ENCODE measurements at places on chromosomes 3 and 15. TPM values are rescaled to one million over a fixed set of nuclear protein-coding genes. Genes with fewer than 3 reads are reported as not detected.
A peak's percentile ranks its signal among the peaks of the same experiment; 100 is the strongest.

DNA sequence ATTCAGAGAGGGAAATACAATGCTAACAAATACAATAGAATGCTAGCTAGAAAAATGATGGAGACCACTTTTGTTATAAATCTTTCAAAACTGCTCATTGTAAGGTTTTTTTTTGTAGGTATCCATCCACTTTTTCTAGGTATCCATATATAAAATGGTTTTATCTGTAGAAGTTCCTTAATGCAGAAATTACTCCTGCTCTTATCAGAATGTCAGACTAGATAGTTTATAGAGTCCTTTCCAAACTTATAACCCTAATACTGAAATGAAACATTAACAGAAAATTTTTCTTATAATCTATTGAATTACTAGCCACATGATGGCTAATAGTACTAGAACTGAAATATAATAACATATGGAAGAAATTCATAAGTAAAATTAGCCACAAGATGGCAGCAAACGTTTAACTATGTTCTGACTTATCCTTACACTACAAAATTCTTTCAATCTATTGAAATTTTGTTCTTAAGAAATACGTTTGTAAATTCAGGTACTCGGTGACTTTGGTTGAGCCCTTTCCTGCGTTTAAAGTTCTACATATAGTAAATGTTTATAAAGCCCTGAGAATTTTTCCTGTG, 58.5 kb downstream of the ECT2 start:
- DNase-seq = peak; percentile 6

DNA sequence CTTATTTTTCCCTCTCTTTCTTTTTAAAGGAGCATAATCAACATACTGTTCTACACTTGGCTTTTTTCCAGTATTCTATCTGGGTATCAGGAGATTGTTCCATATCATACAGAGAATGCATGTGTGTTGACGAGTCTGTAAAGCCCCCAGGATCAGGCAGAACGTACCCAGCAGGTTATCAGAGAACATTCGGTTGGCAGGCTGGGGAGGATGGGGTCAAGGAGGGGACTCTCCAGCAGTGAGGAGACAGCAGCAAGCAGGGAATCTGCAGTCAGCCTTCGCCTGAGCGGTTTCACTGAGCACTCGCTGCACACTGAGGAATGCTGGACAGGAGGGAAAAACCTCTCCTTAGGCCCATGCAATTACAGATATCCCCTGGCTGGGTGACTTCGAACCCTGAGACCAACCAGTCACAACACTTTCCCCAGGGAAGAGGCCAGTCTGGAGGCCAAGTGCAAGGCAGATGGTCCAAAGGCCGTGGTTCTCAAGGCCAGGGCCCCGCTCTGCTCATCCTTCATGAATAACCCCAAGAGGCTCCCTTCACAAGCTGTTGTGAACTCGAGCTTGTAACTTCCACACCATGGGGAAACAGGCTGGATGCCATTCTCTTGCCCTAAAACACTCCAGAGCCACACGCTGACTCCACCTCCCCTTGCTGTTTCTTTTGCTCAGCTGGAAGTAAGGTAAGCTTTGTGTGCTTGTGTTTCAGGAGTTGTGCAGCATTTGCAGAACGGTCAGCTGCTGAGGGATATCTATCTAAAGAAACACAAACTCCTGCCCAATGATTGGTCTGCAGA, 60.1 kb downstream of the PXYLP1 start:
- DNase-seq = no peak

GRCh38 chr15:96046620-96047240, 283.8 kb upstream of the NR2F2 start:
- DNase-seq = no peak

DNA sequence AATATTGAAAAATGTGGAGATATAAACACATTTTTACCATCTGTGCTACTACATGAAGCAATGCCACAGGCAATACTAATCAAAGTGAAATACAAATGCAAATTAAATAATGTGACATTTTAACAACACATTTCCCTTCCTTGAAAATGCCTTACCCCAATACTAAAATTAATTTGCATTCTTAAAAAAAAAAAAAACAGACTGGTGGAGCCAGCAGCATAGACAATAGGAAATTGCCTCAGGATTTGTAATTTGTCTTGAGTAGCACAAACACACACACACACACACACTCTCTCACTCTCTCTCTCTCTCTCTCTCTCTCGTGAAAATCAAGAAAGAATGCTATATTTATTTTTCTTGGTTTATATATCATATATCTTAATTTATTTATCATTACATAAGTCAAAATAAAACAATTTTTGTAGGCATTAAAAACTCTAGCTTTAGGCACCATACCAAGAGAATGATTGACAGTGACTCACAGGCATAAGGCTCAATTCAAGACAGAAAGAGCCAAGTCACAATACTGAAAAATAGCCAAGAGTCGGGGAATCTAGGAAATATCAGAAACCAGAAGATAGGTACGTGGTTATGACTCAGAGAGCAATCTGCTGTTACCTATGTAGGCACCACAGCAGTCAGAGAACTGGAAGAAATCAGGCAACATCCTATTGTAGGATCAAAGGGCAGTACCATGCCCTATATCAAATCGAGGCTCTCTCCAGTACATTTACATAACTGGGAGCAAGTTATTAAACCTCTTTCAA, 23.0 kb downstream of the SUCNR1 start:
- DNase-seq = no peak

- DNase-seq = no peak
Observed at GRCh38 chr3:54746722-54747121, 181.1 kb downstream of the LRTM1 start.

GRCh38 chr15:98505611-98506031, 142.7 kb upstream of the IGF1R start:
- no peak for DNase-seq

- DNase-seq = no peak
Observed at GRCh38 chr3:119222391-119222790, 18.3 kb downstream of the B4GALT4 start.

- DNase-seq = no peak
Observed at GRCh38 chr3:61650719-61651410, 89.5 kb downstream of the PTPRG start.

GRCh38 chr3:81891055-81891895, 129.8 kb upstream of the GBE1 start:
- no peak for DNase-seq

DNA sequence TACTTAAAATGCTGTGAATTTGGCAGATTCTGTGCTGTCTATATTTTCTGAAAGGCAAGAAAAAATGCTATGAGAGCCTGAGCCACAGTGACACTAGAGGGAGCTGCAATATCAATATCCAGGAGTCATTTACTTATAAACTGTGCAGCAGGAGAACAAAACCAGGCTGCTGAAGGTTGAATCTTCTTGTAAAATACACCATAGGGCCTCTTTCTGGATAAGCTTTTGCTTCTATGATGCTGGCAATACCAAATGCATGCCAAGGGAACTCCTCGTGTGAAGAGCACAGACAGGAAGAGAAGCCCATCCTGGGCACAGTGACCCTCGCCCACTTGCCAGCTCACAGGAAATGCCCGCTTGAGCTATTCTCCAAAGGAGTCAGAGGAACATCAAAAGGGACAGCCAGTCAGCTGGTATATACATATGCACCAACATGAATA, 48.0 kb upstream of the TSPAN3 start:
- peak; percentile 48 for DNase-seq

- DNase-seq = no peak
Observed at GRCh38 chr3:101243285-101244211, 76.8 kb downstream of the IMPG2 start.

DNA sequence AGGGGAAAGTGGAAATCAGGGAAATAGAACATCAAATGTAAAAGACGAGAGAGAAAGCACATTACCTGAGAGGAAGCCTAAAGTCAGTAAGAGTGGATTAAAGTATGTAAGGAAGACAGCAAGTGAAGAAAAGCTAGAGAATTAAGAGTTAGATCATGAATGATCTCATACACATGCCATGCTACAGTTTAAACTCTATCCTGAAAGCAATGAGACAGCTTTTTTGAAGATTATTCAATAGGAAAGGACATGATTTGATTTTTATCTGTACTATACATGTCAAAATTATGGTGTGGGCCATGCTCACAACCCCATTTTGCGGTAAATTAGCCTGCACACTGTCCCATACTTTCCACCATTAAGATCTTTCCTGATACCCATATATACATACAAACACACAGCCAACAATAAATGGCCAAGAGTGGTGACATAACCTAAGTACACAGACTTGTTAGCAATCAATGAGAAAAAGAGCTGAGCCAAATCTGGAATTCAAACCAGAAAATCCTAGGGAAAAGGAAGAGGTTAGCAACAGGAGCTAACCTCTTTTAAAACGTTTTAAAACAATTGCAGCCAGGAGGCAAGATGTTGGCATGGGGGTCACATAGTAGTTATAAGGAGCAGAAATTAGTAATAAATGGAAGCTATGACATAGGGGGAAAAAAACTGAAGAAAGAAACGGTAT, 4.5 kb downstream of the MYO9A start:
- no peak for DNase-seq

DNA sequence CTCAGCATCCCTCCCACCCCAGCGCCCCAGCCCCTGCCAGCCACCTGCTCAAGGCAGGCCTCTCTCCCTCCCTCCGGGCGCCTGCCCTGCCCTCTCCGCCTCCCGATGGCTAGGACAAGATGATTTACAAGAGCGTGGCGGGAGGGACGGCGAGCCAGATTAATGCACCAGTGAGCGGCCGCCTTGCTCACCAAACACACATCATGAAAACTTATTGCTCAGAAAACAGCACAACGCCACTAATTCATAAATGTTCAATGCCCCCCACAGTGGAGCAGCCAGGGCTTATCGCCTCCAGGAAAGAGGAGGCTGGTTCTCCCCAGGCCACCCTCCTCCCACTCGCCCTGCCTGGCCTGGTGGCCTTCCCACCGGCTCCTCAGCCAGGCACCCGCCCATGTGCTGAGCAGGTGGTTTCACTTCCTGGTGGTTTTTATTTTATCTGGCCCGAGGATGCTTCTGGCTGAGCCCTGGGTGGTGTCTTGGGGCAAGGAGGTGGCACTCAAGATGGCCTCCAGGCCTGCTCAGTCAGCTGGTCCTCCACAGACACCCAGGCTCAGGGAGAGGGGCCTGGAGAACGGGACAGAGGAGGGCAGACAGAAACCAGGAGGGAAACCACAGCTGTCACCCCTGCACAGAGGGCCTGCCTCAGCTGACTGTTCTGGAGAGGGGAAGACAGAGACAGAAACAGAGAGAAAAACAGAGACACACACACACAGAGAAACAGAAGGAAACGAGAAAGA, 284.9 kb downstream of the UACA start:
- no peak for DNase-seq

DNA sequence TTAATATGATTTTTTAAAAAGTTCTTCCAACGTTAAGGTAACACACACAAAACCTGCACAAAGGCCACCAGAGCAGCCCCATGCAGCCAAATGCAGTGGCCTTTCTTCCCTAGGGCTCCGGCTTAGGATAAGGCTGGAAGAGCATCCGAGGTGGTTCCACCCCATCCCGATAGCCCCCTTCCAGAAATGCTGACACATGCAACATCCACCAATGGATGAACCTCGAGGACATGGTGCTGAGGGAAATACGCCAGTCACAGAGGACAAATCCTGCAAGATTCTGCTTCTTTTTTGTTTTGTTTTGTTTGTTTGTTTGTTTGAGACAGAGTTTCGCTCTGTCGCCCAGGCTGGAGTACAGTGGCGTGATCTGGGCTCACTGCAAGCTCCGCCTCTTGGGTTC, 199.3 kb upstream of the NSMCE3 start:
- no peak for DNase-seq

GRCh38 chr3:14792691-14793121, 26.1 kb upstream of the FGD5 start:
- DNase-seq = no peak

DNA sequence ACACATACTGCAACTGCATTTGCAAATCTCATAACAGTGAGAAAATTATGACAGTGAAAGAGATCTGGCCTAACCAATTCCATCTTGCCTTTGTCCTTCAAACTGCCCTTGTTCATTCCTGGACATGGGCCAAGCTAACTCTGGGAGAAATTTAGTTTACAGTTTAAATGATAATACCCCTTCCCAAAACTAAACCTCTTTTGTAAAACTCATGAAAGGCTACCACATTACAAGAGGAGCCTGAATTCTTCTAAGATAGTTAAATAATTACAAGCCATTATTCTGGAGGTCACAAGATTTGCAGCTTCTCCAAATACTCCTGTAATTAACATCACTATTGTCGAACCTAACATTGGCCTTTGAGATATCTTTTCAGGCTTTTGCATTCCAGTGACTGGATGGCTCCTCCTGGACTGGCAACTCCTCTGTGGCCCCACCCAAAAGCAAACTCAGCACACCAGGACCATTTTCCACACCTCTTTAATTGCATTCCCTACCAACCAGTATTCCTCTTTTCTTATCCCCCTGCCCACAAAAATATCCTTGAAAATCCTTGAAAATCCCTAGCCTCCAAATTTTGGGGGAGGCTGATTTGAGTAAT, 8.8 kb upstream of the FAM240A start:
- DNase-seq = no peak

GRCh38 chr3:142694225-142694624, 29.6 kb upstream of the TRPC1 start:
- no peak for DNase-seq

GRCh38 chr3:9151240-9151639, 98.2 kb downstream of the SRGAP3 start:
- DNase-seq = no peak

- DNase-seq = no peak
Observed at GRCh38 chr15:69025320-69025719, 10.8 kb downstream of the NOX5 start.

The GP9 gene
- polyA plus RNA-seq = 0.66 TPM

The IGSF10 gene
- polyA plus RNA-seq = 2.6 TPM

The GHSR gene
- not detected for polyA plus RNA-seq

The CD86 gene
- polyA plus RNA-seq = 2.4 TPM

The IL17RD gene
- 47.5 TPM for polyA plus RNA-seq

The ZPLD1 gene
- polyA plus RNA-seq = 0.57 TPM

The APEH gene
- polyA plus RNA-seq = 158 TPM

The LRCH3 gene
- polyA plus RNA-seq = 41.4 TPM

The SGO1 gene
- polyA plus RNA-seq = 9.8 TPM

The CACNA2D2 gene
- 16.5 TPM for polyA plus RNA-seq

Data from left renal pelvis (tissue), 4 donors.